ENCODE measurements at places on chromosomes 4 and X.
A peak's percentile ranks its signal among the peaks of the same experiment; 100 is the strongest.

DNA sequence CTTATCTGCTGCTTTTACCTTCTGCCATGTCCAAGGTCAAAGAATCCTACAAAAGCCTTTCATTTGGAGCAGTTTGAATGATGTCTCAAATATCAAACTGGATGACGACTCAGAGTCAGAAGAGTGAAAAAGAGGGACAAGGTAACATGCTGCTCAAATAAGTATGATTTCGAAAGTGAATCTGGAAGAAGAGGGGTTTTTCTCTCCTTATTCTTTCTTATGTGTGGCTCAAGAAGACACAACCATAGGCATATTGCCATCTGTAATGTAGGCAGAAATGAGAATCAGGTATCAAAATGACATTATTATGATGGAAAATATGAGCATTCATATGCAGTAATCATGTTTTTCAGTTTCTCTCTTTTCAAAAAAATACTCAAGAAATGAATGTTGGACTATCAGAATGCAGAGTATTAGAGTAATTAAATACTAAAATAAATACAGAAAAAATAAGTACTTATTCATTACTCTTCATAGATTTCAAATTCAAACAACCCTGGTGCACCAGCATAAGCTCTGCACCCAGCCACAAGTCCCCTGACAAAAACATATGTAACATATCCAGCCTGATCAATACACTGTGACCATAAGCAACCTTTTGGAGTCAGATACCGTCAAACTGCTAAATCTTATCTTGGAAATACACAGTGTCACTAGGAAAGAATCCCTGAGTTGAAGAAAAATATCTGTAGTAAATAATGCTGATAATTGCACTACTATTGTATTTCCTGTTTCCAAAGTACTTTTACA, 468.6 kb downstream of the INPP4B start:
- DNase-seq = no peak

GRCh38 chr4:75255261-75255660, 258.9 kb downstream of the RCHY1 start:
- peak; percentile 75 for DNase-seq

DNA sequence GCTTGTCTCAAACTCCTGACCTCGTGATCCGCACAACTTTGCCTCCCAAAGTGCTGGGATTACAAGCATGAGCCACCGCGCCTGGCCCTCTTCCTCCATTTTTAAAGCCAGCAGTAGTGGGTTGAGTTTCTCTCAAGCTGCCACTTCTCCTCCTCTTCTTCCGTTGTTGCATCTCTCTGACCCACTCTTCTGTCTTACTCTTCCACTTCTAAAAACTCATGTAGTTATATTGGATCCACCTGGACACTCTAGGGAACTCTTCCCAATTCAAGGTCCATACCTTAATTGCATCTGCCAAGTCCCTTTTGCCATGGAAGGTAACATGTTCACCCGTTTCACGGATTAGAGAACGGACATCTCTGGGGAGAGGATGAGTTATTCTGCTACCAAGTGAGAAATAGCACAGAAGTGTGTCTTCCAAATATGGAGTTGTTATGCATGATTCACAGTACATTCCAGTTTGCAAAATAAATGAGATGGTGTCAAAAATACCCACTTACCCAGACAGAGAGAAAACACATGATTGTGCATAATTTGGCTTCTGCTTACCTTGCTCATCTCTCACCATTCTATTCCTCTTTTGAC, 51.8 kb downstream of the GBA3 start:
- no peak for DNase-seq

GRCh38 chrX:98962996-98963395, 1447.1 kb downstream of the PCDH19 start:
- no peak for DNase-seq

DNA sequence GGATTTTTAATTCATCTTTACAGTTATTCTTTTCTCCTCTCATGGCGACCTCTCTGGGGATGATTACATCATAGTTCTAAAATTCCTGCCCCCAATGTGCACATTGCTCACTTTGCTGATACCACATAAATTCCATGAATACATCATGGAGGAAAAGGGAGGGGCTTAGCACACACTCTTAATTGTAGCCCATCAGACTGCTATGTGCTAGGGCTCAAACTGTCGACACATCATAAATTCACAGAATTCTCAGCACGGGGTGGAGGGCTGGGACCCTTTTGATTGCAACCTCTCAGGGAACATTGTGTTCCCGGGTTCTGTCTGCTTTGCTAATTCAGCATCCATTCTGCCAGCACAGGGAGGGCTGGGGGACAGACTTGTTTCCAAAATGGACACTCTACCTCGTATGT, 592.9 kb downstream of the BCOR start:
- DNase-seq = no peak

GRCh38 chr4:77631276-77631675, 25.7 kb downstream of the CXCL13 start:
- DNase-seq = no peak

- DNase-seq = peak; percentile 59
Measured at GRCh38 chr4:38856524-38857337, at the start of gene TLR6. Gene TLR6 (minus strand): TSS chr4:38856817. CDS start chr4:38829473, 27,344 bp downstream.

DNA sequence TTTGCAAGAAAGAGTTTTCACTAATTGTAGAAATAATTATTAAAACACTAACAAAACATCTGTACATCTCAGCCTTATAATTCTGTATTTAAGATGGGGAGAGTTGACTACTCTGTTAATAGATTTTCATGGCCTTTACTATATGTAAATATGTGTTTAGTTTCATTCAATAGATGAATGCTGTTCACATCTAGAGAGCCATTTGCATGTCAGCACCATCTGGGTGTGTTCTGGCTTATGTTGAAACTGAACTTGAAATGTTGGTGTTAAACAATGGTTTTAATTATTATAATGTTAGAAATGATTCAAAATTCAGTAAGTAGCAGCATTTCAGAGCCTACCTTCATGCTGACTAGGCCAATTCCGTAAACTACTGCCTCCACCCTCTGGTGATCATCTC, 102.5 kb upstream of the ADAD1 start:
- DNase-seq = no peak

- no peak for DNase-seq
Measured at GRCh38 chr4:153731239-153731638, 28.6 kb downstream of the RNF175 start.

DNA sequence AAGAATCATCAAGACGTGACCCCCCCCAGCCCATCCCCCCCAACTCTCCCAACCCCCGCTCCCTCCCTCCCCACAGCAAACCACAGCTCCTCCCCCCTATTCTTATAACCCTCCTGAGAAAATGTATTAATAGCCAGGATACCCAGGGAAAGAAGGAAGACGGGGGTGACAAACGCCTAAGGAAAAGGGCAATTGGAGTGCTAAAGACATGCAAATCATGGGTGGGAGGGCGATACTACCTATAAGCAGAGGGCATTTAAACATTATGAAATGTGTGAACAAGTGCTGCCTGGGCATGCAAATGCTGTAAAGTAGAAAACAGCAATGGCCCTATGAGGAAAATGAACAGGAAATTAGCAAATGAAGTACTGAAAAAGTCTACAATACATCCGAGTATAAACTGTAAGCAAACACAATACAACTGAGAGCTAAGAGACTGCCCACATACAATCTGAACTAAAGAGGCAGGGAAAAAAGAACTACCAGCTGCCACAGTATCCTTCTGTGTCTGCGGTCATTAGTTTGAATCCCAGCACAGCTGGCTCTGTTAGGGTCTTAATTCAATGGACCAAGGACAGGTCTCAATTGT, 2.4 kb downstream of the CXXC4 start:
- peak; percentile 83 for DNase-seq

GRCh38 chr4:107472265-107472948, 247.6 kb downstream of the PAPSS1 start:
- DNase-seq = no peak

DNA sequence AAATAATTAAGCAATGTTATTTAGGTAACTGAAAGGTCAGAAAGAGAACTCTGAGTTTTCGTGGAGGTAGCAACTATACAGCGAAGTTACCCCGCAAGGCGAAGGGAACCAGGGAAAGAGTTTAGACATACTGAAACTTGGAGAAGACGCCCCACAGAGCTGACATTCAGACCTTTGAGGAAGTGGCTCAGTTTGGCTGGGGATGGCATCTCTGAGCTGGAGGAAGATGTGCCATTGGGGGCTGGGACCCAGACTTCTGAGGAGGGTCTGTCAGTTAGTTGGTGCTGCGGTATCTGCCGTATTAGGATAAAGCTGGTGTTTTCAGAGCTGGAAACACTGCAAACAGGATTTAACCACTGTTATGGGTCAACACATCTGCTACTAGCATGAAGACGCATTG, 156.6 kb downstream of the ANKRD50 start:
- peak; percentile 30 for DNase-seq

DNA sequence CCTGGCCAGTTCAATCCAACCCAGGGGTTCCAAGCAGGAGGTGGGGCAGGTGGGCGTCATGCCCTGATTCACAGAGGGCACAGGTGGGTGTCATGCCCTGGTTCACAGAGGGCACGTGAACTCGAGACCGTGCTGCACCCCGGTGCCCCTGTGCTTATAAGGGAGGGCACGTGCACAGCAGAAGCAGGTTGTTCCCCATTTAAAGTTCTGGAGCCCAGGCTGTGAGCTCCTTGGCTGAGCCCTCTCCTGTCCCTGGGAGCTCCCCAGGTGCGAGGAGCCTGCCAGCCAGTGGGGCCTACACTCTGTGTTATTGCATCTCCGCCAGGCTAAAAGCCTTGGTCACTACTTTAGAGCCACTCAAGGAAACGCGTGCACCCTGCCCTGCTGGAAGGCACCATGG, 3.2 kb upstream of the CPZ start:
- DNase-seq = no peak

DNA sequence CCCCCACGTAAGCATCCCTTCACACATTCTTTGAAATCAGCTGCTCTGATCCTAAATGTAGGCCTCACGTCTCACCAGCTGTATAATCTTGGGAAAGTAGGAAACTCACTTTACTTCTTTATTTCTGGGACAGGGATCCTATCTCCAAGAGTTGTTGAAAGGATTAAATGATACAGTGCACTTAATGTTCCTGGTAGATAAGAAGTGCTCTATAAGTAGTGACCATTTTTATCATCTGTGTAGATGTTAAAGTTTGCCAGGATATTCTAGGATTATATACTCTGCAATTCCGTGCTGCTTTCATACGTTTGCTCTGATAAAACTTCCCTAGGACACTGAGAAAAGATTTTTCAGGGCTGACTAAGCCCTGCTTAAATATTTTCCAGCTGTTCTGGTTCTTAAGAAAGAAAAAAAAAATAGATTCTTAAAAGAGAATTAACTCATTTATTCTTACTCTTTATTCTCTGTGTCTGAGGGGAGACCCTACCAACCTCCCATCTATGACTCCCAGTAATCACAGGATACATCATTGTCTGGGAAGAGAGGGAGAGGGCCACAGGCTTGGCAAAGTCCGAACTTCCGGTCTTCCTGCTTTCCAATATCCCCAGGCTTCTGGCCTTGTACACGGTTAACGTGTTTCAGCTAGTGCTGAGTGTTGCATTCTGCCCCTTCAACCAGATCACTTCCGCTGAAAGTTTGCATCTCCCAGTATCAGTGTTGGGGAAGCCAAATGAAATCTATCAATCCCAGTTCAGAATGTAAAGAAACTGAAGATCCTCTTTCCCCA, 269.2 kb downstream of the TRIML1 start:
- no peak for DNase-seq

- DNase-seq = no peak
Measured at GRCh38 chr4:176193126-176193525, 2.3 kb downstream of the SPATA4 start.

DNA sequence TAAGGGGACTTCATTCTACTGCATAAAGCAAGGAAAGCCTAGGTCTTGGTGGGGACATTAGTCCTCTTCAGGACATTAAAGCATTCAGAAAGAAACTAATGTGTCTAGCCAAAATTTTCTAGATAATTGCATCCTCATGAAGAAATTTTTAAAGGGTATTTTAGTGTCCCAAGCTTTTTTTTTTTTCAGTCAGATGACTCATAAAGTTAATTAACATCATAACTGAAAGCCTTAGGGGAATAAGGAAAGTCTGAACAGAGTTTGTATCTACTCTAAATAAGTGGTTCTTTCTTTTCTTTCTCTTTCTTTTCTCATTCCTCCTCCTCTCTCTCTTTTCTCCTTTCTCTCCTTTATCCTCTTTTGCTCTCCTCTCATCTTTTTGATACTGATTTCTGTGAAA, 202.4 kb downstream of the ADAMTS3 start:
- DNase-seq = no peak

DNA sequence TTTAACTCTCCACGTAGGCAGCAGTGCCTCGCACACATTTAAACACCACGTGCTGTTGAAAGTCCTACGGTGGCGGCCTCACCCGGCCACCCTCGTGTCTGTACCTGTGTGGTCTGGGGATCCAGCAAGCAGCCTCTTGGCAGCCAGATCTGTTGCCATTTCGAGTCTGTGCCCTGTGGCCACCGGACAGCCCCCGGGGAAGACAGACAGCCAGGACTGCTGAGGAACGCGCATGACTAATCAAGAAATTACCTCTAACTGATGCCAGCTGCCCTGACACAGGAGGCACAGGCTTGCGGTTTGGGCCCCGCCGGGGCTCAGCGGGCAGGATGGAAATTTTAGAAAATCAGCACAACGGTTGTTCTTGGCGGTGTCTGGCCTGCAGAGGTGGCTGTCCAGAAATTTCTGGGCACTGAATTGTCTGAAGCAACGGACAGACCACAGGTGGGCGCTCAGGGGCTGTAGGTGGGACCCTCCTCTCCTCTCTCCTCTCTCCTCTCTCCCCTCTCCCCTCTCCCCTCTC, 15.6 kb upstream of the ASMTL start:
- DNase-seq = peak; percentile 12

All from NCI-H82 (cell line).